ENCODE measurements at places on chromosomes 4 and X.

DNA sequence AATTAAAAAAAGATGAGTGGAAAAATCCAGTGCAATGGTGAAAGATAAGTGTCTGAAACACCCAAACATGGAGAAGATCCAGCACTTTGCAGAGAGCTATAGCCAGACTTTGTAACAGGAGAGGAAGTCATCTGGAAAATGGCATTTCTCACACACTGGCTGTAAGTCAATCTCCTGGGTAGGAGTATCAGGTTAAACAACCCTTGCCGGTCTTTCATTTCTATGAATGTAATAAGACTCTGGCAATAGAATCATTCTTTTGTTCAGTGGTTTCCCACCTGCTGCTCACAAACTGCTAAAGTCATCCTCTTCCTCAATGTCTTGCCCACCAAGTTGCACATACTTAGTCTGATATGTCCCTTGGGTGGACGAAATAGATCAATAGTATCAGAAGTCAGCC, 94.0 kb upstream of the ATP8A1 start:
- no peak for DNase-seq

GRCh38 chr4:41525129-41525528, 12.8 kb upstream of the LIMCH1 start:
- DNase-seq = peak; percentile 5

DNA sequence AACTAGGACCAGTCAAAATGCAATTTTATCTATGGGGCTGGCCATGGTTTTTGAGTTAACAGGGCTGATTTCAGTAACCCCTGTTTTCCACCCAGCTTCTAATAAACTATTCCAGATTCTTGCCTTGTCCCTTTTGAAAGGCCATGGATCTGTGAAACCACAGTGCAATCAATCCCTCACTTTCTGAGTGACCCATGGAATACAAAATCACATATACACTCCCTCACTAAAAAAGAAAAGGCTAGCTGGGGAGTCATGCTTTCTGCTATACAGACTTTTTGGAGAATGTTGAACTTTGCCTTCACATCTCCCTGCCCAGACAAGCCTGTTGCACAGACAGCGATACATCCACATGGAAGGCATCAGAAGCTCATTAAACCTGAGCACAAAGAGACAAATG, 47.9 kb downstream of the MAD2L1 start:
- DNase-seq = peak; percentile 62

DNA sequence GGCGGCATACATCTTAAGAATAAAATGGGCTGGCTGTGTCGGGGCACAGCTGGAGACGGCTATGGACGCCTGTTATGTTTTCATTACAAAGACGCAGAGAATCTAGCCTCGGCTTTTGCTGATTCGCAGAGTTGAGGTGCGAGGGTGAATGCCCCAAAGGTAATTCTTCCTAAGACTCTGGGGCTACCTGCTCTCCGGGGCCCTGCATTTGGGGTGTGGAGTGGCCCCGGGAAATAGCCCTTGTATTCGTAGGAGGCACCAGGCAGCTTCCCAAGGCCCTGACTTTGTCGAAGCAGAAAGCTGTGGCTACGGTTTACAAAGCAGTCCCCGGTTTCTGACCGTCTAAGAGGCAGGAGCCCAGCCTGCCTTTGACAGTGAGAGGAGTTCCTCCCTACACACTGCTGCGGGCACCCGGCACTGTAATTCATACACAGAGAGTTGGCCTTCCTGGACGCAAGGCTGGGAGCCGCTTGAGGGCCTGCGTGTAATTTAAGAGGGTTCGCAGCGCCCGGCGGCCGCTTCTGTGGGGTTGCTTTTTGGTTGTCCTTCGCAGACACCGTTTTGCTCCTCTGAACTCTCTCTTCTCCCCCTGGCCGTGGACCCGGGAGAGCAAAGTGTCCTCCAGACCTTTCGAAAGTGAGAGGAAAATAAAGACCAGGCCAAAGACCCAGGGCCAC, 1.9 kb downstream of the SHOX start:
- DNase-seq = no peak

GRCh38 chrX:115400960-115401359, 111.4 kb downstream of the LUZP4 start:
- DNase-seq = no peak

DNA sequence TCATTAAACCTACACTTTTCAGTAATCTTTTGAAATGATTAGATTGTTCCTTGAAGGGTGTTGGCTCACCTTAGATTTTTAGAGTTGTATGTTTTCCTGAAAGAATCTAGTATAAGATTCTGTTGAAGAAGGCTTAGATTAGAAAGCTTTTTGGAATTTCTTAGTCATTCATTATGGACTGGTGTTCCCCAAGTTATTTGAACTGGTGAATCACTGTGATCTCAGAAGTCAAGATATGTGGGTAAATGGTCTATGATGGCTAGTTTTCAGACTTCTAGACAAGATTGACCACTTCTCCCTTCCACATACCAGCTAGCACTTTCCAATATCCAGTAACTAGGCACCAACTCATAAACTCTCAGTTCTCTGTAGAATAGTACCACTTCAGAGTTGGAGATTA, 138.1 kb downstream of the KDM6A start:
- DNase-seq = peak; percentile 57

- no peak for DNase-seq
Measured at GRCh38 chr4:653080-653821, 20.8 kb downstream of the ATP5ME start.

GRCh38 chr4:189305500-189305899, 635.2 kb upstream of the FRG1 start:
- no peak for DNase-seq

GRCh38 chr4:146269228-146269653, 54.9 kb downstream of the REELD1 start:
- no peak for DNase-seq

DNA sequence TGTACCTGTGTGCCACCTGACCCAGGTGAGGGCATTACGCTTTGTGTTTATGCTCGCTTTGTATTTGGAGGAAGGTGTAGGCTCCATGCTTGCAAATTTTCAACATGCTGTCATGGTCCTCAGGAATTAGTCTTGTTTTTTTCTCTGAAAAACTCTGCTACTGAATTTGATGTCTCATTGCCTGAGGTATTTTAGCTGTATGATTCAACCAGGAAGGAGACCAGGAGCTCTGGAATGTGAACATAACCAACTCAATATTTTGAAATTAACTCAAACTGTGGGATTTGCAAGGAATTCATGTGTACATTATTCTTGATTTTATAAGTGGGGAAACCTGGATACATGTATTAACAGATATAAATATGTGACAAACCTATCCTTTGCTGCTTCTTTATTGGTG, 134.1 kb downstream of the SLC4A4 start:
- DNase-seq = peak; percentile 12

- no peak for DNase-seq
Measured at GRCh38 chr4:84031401-84031800, 467.7 kb downstream of the NKX6-1 start.

- DNase-seq = no peak
Measured at GRCh38 chrX:139920316-139920715, 12.5 kb downstream of the ATP11C start.

DNA sequence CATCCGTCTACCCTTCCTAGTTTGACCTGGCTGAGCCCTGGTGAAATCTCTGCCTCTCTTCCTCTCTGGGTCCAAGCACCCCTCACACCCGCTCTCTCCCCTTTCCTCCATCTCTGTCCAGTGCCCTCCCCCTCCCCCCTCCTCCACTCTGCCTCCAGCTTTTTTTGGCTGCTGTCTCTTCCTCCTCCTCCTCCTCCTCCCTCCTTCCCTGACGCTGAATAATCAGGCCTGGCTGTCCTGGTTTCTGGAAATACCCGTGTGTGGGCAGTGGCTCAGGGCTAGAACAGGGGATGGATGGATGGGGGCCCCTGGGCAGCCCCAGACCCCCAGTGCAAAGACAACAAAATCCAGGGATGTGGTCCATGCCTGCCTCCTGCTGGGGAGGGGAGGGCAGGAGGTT, 4.7 kb upstream of the SYP start:
- no peak for DNase-seq

DNA sequence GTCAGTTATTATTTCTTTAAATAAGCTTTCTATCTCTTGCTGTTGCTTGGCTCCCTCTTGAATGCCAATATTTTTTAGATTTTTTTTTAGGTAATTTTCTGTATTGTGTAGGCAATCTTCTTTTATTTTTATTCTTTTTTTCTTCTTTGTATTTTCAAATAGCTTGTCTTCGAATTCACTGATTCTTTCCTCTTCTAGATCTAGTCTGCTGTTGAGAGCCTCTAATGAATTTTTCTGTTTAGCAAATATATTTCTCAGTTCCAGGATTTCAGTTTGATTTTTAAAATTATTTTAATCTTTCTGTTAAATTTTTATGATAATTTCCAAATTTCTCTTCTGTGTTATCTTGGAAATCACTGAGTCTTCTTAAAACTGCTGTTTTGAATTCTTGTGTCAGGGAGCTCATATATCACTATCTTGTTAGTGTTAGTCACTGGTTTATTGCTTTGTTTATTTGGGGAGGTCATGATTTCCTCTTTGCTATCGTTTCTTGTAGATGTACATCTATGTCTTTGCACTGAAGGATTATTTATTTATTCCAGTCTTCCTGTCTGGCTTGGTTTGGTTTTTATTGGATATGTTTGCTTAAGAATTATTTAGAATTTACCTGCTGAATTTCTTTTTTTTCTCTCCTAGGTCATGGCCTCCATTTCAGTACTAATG, 39.9 kb upstream of the GPRIN3 start:
- DNase-seq = no peak

- peak; percentile 100 for DNase-seq
Measured at GRCh38 chr4:1856071-1856942, at the start of gene LETM1. LETM1 (minus strand) TSS chr4:1856156; CDS start chr4:1855950, 206 bp downstream.

DNA sequence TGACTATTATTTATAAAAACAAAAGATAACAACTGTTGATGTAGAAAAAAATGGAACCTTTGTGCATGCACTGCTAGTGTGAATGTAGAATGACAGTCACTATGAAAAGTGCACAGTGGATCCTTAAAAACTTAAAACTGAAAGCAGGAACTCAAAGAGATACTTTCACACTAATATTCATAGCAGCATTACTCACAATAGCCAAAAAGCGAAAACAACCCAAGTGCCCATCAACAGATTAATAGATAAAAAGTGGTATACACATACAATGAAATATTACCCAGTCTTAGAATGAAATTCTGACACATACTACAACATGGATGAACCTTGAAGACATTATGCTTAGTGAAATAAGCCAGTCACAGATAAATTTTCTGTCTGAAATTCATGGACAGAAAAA, 23.8 kb downstream of the CENPC start:
- no peak for DNase-seq
